M059J (cell line): ENCODE measurements at places on chromosomes 5 and 9. TPM values are rescaled to one million over a fixed set of nuclear protein-coding genes. Genes with fewer than 3 reads are reported as not detected.

C9orf57 gene
- 0.15 TPM in 1 of 2 replicates, not detected in the other for total RNA-seq

OR2V2 gene
- not detected in 2 replicates for total RNA-seq

LCN10 gene
- not detected in 2 replicates for total RNA-seq

IRX1 gene
- 9.3 and 23.8 TPM in 2 replicates for total RNA-seq
